ENCODE measurements at places on chromosomes 7 and 10.

- no peak for DNase-seq
These were observed 218.0 kb downstream of the BMPER start for GRCh38 chr7:34123316-34123715.

DNA sequence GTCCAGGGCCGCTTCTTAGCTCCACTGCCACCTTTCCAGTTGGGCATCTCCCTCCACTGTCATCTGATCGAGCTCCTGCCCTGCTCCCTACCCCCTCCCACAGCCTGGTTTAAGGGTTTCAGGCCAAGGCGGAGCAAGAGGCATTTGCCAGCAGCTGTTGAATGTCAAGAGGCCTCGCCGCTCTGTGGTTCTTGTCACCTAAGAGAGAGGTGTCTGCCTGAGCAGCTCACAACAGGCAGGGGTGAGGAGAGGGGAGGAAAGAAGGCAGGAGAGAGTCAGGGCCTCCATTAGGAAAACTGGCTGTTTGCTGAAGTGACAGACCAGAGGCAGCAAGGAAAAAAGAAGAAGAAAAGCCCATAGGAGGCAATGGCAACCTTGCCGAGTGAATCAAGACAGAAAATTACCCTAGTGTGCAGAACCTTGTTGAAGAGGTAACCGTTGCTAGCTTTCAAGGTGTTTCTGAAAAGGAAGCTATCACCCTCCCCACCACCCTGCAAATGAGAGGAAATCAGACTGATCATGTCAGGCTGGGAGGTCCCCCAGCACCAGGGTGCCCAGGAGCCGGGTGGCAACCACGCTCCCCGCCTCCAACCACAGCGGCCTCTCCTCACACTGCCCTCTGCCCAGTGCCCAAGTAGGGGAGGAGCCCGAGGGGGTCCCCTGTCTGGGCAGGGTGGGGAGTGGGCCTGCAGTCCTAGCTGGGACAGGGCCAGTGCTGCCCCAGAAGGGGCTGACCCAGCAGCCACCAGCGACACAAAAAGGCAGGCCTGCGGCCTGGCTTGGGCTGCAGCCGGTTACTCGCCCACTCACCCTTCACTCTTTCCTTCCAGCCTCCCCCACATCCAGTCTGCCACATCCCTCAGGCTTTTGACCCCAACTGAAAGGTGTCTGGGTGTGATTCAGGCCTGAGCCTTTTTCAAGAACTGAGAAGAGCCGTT lies 7.1 kb downstream of the GATA3 start:
- no peak for DNase-seq

DNA sequence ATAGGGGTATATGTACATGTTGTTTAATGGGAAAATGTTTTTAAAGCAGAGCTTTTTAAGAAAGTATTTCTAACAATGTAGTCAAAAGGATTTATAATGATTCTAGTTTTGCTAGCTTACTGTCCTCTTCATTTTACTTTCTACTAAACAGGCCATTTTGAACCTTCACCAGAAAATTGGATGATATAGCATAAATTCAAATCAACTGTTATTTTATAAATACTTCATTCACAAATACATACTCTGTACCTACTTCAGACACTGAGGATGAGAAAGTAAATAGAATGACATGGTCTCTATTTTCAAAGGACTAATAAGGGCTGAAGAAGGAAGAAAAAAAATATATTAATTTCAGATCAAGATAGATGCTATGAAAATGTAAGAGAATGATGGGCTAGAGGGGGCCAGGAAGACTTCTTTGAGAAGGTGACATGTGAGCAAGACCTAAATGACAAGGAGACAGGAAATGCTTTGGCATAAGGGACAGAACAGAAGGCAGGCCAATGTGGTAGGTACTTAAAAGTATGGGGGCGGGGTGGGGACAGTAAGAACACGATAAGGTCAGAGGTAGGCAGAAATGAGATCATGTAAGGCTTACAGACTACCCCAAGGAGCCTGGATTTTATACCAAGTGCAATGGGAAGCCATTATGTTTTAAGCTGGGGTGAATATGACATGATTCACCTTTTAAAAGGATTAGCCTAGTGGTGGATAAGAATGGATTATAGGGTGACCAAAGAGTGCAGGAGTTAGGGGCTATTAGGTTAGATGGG lies 5.2 kb downstream of the NAMPT start:
- DNase-seq: no peak

DNA sequence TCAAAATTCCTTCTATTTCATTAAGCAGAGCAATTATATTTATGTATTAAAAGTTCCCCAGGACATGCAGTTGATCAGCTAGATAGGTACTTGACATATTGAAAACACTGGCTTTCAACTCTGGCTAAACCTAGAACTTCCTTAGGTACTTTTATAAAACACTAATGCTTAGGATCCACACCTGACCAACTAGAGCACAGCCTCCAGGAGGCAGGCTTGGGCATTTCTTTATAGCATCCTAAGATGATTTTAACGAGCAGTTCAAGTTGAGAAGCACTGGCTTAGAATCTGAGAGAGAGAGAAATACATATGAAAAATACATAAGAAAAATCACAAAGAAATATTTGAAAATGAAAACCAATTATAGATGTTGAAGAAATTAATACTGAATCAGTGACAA lies 20.8 kb downstream of the SLC26A5 start:
- no peak for DNase-seq

DNA sequence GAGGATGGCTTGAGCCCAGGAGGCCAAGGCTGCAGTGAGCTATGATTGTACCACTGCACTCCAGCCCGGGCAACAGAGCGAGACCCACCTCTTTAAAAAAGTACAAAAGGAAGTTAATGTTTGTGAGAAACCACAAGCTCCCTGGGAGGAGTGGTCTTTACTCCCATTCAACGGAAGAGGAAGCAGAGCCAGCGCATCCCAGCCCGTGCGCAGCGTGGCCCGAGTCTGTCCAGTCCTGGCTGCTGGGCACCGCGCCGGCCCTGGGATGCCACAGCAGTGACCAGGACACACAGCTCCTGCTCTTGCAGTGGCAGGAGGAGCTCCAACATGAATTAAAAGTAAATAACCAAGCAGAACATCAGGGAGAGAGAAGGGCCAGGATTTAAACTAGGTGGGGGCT lies 68.4 kb downstream of the ELFN1 start:
- DNase-seq: no peak

DNA sequence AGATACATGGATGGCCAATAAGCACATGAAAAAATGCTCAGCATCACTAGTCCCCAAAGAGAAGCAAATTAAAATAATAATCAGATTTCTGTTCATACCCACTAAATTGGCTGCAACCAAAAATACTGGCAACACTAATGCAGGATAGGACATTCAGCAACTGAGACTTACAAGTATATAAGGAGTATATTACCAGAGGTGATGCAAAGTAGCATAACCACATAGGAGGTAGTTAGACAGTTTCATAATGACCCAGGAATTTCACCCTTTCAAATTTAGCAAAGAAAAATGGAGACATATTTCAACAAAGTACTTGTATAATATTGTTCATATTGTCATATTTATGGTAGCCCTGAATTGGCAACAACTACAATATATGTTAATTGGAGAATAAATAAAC lies 727.8 kb downstream of the GRID1 start:
- no peak for DNase-seq

GRCh38 chr7:73810998-73811360 lies 19.8 kb upstream of the CLDN4 start:
- DNase-seq: no peak

GRCh38 chr10:130042381-130042780 lies 68.2 kb downstream of the C10orf143 start:
- no peak for DNase-seq

GRCh38 chr10:1679821-1680650 lies 57.3 kb downstream of the ADARB2 start:
- no peak for DNase-seq

GRCh38 chr7:18521945-18522566 lies 26.5 kb downstream of the HDAC9 start:
- no peak for DNase-seq

DNA sequence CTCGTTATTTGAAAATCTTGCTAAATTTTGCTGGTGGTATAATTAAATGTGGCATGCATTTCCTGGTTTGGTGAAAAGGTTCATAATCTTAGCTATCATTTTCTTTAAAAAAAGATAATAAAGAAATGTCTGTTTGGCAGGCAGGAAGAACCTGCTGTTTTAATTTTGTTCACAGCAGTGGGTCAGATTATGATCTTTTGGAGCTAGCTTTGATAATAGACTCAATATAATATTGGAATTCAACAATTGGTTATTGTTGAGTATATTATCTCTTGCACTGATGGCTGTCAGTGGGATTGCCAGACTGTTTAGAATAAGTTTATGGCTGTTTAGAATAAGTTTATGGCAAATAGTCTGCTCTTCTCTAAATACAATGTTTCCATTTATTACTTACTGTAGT lies 35.1 kb downstream of the MXI1 start:
- no peak for DNase-seq

- DNase-seq: no peak
These were observed 30.9 kb upstream of the ITGB8 start for GRCh38 chr7:20299647-20300312.

- DNase-seq: peak; percentile 64
These were observed 31.8 kb upstream of the OCM2 start for GRCh38 chr7:98021588-98022351.

GRCh38 chr10:132984801-132985545 lies 42.6 kb upstream of the CFAP46 start:
- no peak for DNase-seq

DNA sequence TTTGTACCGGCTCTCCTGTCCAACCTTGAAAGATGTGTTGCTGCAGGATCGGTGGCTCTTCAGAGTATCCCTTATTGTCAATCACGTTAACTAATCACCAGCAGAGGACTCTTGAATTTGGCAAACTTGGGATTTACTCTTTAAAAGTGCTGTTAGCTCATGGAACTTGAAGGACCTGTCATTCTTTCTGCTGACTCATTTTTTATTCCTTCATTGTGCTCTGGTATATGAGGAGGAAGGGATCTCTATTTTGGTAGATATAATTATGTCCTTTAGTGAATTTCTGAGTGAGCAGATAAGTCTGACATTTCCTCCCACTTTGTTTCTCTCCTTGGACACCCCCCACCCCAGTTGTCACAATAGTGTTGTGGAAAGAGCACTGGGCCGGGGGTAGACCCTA lies 175.1 kb upstream of the HDAC9 start:
- DNase-seq: no peak

DNA sequence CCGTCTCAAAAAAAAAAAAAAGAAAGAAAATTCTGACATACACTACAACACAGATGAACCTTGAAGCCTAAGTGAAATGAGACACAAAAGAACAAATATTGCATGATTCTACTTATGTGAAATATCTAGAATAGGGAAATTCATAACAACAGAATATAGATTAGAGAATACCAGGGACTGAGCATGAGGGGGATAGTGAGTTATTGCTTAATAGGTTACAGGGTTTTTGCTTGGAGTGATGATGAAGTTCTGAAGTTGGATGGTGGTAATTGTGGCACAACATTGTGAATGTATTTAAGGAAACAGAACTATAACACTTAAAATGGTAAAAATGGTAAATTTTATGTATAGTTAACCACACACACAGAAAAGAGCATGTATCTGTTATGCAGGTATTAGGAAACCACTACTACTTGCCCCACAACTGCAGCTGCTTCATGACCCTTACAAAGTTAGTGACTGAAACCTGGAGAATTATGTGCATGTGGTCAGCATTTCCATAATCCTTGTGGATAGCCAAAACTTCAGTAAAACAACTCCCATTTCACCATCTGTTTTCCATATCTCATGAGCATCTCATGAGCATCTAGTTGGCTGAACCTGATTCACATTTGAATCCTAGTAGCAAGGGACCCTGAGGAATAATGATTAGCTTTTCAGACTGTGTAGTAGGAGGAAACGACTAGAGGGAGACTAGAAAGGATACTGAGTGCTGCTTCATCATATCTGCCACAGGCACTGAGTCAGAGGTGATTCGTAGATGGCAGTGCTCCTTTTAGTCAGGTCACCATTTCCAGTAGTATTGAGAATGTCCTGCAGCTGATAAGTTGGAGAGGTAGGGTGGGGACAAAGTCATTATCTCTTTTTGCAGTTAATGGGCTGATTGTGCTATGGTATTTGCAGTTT lies 26.3 kb downstream of the SAMD8 start:
- DNase-seq: no peak

DNA sequence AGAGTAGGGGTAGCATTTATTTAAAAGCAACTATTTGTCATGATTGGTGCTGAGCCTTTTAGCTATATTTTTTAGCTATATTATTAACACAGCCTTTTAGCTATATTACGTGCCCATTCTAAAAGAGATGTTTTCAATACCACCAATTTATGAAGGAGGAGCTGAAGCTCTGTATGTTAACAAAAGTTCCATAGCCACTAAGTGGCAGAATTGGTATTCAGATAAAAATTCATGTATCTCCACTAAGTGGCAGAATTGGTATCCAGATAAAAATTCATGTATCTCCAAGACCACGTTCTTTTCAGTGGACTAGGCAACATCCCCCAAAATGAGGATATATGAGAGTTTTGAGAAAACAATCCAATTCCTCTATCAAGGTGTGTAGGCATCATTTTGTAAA lies 268.6 kb downstream of the HGF start:
- no peak for DNase-seq

- no peak for DNase-seq
These were observed 130.2 kb upstream of the CTTNBP2 start for GRCh38 chr7:118003476-118003875.

- no peak for DNase-seq
These were observed 166.2 kb downstream of the ZNF365 start for GRCh38 chr10:62540389-62540788.

GRCh38 chr7:129184981-129185670 lies 3.3 kb upstream of the SMO start:
- no peak for DNase-seq

- DNase-seq: no peak
These were observed 163.2 kb upstream of the SHH start for GRCh38 chr7:155975490-155975889.

DNA sequence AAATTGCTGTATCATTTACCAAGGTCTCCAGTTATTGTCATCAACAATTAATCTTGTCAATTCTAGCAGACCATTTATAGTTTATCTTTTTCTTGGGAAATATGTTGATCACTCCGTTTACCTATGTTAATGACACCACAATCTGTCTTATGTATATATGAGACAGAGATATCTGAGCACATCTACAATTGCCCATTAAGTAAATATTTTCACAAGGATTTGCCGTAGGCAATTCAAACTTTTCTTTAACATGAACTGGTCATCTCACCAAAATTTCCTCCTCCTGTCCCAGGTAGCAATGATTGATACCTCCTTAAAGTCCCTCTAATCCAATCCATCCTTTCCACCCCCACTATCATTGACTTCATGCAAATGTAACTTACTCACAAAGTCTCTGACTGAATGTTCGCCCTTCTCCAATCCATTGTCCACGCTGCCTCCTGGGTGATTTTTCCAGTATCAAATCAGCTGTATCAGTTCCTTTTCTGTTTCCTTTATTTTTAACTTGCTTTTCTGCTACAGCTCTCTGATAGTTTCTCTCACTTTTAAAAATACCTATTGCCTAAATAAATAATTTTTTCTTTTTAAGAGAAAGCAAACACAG lies 138.3 kb downstream of the GNAT3 start:
- DNase-seq: no peak
